Adrenal gland (tissue), 19 donors: ENCODE measurements at places on chromosomes 12 and 14. TPM values are rescaled to one million over a fixed set of nuclear protein-coding genes. Genes with fewer than 3 reads are reported as not detected.

PELI2 gene
- total RNA-seq: 6.7 TPM

DNA sequence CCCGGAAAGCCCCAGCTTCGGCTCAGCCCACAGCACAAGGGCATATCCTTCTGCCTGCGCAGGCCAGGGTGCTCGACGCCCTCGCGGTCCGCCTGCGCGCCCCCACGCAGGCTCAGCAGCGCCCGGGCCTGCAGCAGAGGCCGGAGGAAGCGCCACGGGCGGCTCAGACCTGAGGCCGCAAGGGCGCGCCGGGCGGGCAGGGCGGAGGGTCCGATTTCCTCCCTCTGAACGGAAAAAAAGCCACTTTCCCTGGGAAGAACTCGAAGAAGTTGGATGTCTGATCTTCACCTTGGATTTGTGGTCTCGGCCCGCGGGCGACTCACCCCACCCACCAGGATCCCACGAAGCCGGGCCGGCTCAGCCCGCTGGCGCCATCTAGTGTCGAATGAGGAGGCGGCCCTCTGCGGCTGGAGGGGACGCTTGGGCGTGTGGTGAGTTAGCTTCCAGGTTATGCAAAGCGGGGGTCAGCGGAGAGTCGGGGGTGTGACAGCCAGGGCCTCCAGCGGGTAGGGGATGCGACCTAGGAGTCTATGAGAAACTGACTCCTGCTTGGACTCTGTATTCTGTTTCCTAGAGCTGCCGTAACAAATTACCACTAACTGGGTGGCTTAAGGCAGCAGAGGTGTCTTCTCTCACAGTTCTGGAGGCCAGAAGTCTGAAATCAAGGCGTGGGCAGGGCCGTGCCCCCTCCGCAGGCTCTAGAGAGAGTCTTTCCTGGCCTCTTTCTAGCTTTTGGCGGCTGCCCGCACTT lies 40.0 kb upstream of the SRSF5 start:
- H3K4me1 ChIP-seq: peaks cover 4% of the 10 kb centered on the region
- H3K27ac ChIP-seq: no peak overlapping the region
- H3K4me3 ChIP-seq: no peak overlapping the region
- DNase-seq: peak; percentile 78

- no peak overlapping the region for H3K27ac ChIP-seq
- no peak overlapping the region for H3K4me3 ChIP-seq
- no peak for DNase-seq
- no peaks in the 10 kb centered on the region for H3K4me1 ChIP-seq
Measured at GRCh38 chr14:100823413-100824080, 2.4 kb upstream of the MEG3 start.

DNA sequence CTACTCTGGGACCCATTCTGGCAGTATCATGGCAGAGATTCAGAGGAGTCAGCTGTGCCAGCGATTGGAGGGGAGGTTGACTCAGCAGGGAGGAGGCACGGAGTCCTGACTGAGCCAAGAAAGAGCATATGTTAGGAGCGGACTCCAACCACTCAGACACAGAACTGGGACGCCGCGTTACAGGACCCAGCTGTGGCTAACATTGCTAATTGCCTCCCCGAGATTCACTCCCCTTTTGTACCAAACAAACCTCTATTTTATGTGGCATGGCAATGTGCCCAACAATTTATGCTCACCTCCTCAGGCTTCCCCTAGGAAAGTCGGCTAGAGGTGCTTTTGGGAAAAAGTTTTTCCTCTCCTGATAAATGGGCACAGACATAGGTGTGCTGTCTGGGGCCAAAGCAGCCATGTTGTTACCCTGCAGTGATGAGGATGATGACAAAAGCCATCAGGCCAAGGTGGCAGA lies 15.2 kb upstream of the CLIP1 start:
- peak overlapping the region; percentile 64 for H3K27ac ChIP-seq
- no peaks in the 10 kb centered on the region for H3K27me3 ChIP-seq
- DNase-seq: peak; percentile 89
- no peaks in the 10 kb centered on the region for H3K36me3 ChIP-seq
- no peak overlapping the region for H3K4me3 ChIP-seq

GRCh38 chr12:93567174-93567573 lies 5.3 kb upstream of the SOCS2 start:
- H3K4me3 ChIP-seq: no peak overlapping the region
- no peak overlapping the region for H3K27ac ChIP-seq
- DNase-seq: no peak
- H3K27me3 ChIP-seq: no peaks in the 10 kb centered on the region
- peaks cover 6% of the 10 kb centered on the region for H3K36me3 ChIP-seq

GRCh38 chr14:92751819-92752218 lies 3.4 kb upstream of the LGMN start:
- H3K4me3 ChIP-seq: no peak overlapping the region
- no peaks in the 10 kb centered on the region for H3K36me3 ChIP-seq
- no peak overlapping the region for H3K27ac ChIP-seq

DNA sequence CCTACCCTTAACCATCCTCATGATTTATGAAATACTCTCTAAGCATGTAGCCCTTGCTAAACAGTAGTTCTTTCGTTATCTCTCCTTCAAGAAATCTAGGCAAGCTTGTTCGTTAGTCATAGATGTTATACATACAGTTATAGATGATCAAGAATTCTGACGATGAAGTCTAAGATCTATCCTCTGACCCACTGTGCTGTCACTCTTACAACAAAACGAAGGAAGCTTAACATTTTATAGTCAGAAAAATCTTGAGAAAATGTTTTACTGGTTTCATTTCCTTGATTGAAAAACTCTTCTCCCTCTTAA lies 68.9 kb downstream of the SPPL3 start:
- H3K36me3 ChIP-seq: no peaks in the 10 kb centered on the region
- DNase-seq: no peak
- peaks cover 39% of the 10 kb centered on the region for H3K4me1 ChIP-seq

DNA sequence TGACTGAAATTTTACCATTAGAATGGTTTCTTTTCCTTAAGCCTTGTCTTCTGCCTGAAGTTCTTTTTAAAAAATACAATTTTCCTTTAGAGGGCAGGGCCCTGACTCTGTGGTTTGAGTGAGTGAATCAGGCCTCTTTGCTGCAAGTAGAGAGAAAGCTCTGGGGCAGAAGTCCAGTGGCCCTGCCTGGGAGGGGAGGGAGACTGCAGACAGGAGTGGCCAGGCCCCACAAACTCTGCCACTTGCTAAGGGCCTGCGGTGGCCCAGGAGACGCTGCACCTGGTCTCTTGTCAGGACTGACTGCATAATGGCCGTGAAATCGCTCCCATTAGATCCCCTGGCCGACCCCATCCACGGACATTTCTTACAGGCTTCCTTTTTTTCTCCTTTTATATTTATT lies 25.5 kb downstream of the TSPAN11 start:
- H3K27me3 ChIP-seq: no peaks in the 10 kb centered on the region
- no peak overlapping the region for H3K4me3 ChIP-seq
- H3K27ac ChIP-seq: no peak overlapping the region
- no peaks in the 10 kb centered on the region for H3K4me1 ChIP-seq
- no peak for DNase-seq
- no peaks in the 10 kb centered on the region for H3K36me3 ChIP-seq

DNA sequence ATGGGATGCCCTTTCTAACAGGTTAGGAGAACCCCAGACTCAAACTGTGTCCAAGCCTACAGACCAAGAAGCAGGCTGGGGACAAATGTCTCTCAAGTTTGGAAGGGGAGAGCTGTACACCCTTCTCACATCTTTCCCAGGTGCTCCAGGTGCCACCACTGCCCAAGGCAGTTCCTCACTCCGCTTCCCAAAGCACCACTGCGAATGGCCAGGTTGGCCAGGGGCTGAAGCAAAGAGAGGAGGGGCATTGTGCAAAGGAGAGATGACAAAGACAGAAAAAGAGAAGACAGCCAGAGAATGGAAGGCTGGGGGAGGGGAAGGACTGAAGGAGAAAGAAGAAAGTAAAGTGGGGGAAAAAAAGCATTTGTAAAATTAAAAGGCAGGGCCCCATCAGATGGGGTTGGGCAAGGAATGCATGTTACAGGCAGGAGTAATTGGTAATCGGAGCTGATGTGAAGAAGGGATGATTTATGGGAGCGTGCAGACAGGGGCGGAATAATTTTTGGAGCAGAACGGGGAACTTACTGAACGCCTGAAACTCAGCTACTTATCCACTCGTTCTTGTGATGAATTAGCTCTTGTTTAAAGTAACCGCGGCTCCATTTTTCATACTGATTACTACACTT lies 165.8 kb downstream of the ESRRB start:
- peaks cover 5% of the 10 kb centered on the region for H3K27me3 ChIP-seq
- no peak for DNase-seq
- H3K4me1 ChIP-seq: no peaks in the 10 kb centered on the region

DNA sequence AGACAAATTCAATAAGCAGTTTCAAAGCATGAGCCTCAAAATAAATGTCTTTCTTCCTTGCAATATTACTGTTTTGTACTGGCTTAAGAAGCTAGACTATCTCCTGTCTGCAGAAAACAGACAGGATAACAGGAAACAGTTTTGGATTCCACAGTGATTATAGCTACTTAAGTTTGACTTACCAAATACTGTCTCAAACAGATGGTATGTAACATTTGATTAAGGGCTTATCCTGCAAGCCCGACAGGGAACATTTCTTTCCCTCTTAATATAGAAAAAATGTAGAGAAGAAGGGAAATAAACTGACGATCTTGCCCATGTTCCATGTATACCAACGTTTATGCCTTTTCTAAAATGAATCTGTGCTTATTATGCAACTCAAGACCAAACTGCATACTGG lies 179.9 kb upstream of the EEA1 start:
- H3K36me3 ChIP-seq: no peaks in the 10 kb centered on the region
- DNase-seq: no peak
- no peak overlapping the region for H3K27ac ChIP-seq
- H3K4me3 ChIP-seq: no peak overlapping the region
